Activated CD4-positive, alpha-beta memory T cell treated with anti-CD3 and anti-CD28 coated beads for 36 hours (primary cell): ENCODE measurements at places on chromosomes 5 and 9. TPM values are rescaled to one million over a fixed set of nuclear protein-coding genes. Genes with fewer than 3 reads are reported as not detected.

Gene ENHO
- 0.26 TPM for total RNA-seq

Gene ZNF883
- 0.29 TPM for total RNA-seq

GRCh38 chr9:38350529-38350928 lies 42.0 kb upstream of the ALDH1B1 start:
- no peak for DNase-seq

- no peak for DNase-seq
Observed at GRCh38 chr5:98163796-98164493, 609.5 kb upstream of the RGMB start.

DNA sequence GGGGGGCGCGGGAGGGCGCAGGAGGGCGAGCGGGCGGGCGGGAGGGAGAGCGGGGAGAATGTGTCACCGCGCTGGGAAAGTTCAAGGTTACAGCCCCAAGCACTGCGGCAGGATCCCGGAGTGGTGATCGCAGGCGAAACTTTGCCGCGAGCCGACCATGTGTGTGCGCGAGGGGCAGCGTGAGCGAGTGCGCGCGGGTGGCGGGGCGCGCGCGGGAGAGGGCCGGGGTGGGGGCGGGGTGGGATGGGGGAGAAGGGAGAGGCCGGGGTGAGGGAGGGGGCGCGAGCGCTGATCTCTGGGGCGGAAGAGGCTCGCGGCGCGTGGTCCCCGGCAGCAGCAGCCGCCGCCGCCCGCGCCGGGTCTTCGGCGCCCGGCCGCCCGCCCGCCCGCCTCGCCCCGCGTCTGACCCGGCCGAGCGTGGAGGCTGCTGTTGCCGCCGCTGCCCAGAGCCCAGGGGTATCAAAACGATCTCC lies at the start of gene NFIB:
NFIB (minus strand) TSS at position 191 of the 473 bp plus-strand sequence. CDS start 630 bp downstream, outside the sequence.
- DNase-seq: peak; percentile 23
